ENCODE measurements at places on chromosomes 3 and 15. TPM values are rescaled to one million over a fixed set of nuclear protein-coding genes. Genes with fewer than 3 reads are reported as not detected.

HSPBAP1 gene
- total RNA-seq = 8.5 TPM

PML gene
- 26.6 TPM for total RNA-seq

BNC1 gene
- total RNA-seq = not detected

DNA sequence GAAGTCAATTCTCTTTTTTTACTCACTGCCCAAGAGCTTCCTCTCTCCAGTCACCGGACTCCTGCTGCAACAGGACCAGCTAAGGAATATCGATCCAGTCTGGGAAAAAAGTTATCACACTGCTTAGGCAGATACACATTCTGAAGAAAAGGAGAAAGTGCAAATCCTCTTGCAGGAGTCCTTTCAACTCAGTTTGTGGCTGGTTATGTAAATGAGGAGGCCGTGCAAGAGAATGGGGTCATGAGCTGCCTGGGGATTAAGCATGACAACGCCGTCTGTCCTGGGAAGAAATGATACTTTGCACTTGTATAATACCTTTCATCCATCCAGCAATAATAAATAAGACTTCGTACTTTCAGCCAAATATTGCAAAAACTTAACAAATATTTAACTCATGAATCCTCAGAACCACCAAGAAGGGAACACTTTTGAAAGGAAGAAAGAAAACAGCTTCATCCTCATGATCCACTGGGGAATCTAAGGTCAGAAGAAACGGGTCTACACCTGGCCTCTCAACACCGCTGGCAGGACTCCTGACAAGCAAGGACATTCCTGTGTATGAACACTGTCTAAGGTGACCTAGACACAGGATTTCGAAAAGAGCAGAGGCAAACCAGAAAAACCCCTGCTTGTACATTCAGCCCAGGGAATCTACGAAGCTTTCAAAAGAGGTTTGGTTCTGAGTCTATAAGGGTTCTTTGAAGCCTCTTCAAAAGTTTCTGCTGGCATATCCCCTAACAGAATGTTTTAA, 13.1 kb upstream of the WWTR1 start:
- no peak for DNase-seq

DNA sequence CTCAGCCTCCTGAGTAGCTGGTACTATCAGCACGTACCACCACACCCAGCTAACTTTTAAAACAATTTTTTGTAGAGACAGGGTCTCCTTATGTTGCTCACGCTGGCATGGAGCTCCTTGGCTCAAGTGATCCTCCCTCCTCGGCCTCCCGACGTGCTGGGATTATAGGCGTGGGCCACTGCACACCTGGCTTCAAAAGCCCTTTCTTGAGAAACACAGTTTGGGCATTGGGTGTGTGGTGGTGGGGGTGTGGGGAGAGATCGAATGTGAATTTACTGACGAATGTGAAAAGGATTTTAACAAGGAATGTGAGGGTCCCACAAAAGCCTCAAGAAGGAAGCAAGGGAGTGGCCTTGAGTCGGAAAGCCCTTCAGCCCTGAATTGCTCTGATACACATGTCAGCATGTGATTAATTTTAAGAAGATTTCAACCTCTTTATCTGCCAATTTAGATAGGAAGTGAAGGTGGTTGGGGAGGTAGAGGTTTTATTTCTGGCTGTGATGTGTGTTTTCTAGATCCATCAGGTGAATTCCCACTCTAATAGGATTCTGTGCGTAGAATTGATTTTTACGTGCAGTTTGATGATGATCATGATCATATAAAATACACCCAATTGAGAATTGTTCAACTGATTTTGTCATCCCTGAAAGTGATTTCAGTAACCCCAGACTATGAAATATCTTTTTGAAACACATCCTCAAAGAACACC, 1.1 kb downstream of the CCR4 start:
- DNase-seq = no peak

DNA sequence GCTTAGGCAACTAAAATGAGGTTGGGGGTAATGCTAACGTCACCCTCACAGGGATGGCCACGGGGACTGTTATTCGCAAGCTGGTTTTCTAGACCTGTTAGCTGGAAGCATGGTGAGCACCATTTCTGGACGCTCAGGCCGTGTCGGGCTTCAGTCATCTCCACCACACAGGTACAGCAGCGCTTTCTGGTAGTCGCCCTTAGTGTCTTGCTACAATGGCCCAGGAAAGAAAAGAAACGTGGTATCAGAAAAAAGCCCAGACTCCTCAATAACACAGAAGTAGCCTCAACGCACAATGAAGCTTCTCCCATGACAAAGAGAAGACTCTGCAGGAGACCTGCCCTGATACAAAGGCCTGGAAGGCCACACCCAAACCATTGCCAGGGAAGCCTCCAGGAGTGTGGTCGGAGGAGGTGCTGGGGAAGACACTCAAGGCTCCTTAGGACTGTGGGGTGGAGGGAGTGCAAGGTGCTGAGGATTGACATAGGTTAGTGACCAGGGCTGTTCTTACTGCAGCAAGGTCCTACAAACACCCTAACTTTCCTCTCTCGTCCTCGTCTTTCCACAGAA, 50.2 kb downstream of the ANXA2 start:
- DNase-seq = no peak

- DNase-seq = no peak
Measured at GRCh38 chr3:41974223-41974622, 12.3 kb upstream of the ULK4 start.

DNA sequence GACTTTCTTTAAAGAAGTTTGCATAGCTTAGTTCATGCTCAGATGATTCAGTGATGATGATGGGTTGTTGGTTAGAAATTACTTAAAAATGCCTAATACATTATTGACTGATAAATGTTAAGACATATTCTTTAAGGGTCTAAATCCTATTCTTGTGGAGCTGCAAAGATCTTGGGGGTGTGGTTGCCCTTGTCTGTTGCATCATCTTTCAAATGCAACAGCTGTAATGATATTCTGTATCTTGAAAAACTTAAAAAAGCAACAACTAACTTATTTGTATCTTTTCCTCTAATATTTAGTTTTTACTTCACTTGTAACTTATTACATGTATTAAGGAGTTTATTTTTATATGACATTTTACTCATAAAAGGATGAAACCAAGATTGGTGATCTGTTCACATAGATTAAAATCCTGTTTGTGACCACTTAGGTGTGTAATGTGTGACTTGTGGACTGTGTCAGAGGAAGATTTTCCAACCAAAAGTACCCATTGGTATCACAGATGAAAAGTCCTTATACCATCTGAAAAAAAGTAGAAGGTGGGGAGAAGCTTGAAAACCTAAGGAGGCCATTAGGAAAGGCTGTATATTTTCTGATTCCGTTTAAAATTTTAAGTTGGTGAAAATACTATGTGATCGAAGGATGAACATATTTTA, 142.8 kb downstream of the IGF1R start:
- no peak for DNase-seq

DNA sequence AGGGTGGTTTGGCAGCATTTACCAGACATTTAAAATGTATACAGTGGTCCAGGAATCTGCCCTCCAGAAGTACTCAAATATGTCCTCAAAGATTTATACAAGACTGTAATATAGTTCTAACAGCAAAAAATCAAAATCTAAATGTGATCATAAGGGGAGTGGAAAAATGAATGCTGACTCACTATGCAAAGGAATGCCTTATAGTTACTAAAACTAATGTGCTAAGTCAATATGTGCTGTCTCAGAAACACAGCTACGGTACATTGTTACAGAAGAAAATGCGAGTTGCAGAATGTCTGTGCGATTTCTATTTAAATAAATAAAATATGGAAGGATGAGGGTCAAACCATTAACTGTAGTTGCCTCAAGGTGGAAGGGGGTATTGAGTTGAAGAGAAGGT, 230.1 kb upstream of the UBE2E1 start:
- no peak for DNase-seq
